ENCODE measurements at places on chromosomes 6 and 20.

DNA sequence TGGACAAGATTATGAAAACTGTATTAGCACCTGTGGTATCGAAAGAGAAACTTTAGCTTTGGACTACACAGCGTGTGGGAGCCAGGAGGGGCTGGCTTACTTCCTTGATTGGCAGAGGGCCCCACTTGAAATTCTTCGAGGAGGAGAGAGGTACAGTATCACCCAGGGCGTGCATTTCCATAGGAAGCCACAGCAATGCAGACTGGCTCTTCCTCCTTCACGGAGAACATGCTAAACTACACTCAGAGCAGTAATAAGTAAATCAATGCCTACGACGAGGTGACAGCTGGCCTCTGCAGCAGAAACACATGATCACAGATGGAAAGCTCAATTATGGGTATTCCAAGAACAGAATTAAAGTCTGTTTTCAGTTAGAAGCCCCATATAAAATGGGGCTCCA lies 44.2 kb downstream of the MYLK4 start:
- DNase-seq = no peak

DNA sequence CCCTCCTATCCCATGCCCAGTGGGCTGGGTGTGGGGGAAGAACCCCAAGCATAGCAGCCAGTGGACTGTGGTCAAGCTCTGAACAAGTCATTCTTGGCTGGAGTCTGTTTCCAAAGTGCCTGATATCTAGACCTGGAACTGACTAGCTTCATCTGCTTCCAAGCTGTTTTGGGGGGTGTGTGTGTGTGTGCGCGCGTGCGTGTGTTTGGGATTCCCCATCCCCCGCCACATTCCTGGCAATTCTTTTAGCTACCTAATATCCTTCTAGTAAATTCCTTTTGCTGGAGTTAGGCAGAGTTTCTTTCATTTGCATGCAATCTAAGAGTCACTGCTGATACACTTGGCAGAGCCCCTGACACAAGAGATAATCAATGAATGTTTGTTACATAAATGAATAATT lies 7.8 kb downstream of the PAK5 start:
- no peak for DNase-seq

GRCh38 chr6:36171573-36171972 lies 25.0 kb upstream of the BRPF3 start:
- no peak for DNase-seq

DNA sequence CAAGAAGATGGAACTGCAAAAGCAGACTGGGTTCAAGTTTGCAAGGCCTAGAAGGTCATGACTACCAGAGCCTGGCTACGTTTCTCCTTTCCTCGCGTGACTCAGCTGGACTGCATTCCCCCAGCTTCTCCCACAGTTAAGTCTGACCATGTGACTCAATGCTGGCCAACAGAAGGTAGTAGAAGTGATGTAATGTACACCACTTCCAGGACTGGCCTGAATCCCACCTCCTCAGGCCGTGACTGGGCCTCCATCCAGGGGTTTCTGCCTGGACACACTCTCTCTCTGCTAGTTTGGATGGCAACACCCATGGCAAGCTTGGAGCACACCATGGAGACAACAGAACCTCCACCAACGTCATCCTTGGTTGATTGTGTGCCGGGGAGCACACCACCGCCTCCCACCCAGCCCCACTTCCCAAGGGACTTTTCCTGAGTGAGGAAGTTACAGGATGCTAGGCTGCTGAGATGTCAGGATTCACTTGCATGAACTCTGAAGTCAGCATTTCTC lies 112.0 kb upstream of the CDYL start:
- DNase-seq = no peak

DNA sequence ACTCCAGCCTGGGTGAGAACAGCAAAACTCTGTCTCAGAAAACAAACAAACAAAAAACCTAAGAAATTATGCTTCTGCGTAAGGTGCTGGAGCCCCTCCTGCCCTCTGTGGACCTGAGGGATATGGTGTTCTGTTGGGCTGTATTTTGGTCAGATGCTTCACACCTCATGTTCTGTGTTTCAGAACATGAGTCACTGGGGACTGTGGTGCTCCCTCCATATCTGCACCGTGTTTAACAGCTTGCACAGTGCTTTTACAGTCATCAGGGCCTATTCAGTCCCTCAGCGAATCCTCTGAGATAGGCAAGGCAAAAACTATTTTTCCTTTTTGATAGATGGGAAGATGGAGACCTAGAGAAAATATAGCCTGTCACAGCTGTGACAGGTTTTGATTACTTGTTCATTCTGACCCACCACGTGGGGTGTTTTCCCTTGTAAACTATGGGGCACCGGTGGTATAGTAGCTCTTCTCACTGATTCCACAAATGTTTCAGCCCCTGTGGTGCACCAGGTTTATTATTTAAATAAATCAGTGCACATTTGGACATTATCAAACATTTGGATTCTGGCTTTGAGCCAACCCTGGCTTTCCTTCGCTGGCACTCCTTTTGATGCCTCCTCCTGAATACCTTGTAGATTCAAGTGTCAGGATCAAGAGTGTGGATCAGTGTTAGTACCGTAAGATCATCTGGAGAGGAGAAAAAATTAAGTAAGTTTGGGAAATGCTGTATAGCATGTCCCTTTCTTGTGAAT lies 9.6 kb downstream of the TTPAL start:
- no peak for DNase-seq

Data from stimulated activated CD8-positive, alpha-beta memory T cell treated with anti-CD3 and anti-CD28 coated beads, Interleukin-4, amount 100 ng/mL, for 48 hours (primary cell).